ENCODE measurements at places on chromosomes 16 and 17.
A peak's percentile ranks its signal among the peaks of the same experiment; 100 is the strongest.

GRCh38 chr17:74457146-74457819 is 9.2 kb upstream of the CD300A start:
- DNase-seq, result peak; percentile 53

DNA sequence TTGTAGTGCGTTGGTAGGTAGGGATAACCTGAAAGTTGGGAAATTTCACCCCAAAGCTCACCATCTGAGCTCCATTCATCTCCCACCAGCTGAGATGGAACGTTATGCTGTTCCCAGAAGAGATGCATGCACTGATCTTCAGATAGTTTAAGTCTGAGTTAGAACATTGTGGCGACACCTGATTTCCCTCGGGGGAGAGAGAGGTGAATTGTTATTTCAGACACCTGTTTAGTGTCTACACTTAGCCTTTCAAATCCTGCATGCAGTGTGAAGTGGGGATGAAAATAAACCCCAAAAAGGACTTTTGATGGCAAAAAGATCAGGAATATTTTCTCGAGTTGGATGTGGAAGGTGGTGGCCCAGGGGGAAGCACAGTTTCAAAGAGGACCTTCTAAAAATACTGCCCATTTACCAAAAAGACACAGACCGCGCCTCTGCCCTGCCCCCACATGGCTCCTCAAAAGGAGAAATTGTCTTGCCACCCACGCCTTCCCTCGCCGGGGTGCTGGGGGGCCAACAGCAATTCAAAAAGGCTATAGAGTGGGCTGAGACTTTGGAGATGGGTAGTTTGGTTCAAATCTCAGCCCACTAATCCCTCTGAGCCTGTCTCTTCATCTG is 11.4 kb downstream of the CIITA start:
- DNase-seq, result no peak

GRCh38 chr16:50808929-50809538 is 67.1 kb downstream of the CYLD start:
- no peak for DNase-seq

GRCh38 chr17:16448490-16448889 is 33.1 kb downstream of the TRPV2 start:
- no peak for DNase-seq

DNA sequence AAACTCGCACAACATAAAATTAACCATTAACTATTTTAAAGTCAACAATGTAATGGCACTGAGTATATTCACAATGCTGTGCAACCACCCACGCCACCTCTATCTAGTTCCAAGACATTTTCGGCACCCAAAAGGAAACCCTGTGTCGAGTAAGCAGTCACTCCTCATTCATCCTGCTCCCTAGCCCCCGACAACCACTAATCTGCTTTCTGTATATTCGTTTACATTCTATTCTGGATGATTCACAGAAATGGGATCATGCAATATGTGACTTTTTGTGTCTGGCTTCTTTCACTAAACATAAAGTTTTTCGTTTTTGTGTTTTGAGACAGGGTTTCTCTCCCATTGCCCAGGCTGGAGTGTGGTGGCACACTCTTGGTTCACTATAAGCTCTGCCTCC is 42.2 kb upstream of the HAPSTR1 start:
- peak; percentile 17 for DNase-seq

GRCh38 chr17:65609749-65610148 is 48.3 kb upstream of the AXIN2 start:
- no peak for DNase-seq

- DNase-seq, result no peak
Measured at GRCh38 chr16:70660672-70661350, 14.5 kb downstream of the IL34 start.

DNA sequence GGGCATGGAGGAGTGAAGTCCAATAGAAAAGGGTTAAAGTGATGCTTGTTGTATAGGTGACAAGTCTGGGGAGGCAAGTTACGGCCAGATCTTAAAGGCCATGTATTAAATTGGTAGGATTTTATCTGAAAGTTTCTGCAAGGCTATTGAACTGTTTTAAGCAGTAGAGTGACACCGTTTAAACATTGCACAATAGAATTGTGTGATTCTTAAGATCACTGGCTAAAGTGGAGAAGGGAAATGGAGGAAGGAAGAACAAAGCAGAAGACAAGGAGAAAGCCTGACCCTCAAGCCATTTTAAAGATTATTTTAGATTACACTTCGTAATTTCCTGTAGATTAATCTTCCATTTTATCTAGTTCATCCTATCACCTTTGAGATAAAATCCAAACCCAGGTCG is 5.6 kb upstream of the MPHOSPH6 start:
- DNase-seq, result no peak

GRCh38 chr17:80358131-80358530 is 56.8 kb upstream of the ENDOV start:
- DNase-seq, result no peak

DNA sequence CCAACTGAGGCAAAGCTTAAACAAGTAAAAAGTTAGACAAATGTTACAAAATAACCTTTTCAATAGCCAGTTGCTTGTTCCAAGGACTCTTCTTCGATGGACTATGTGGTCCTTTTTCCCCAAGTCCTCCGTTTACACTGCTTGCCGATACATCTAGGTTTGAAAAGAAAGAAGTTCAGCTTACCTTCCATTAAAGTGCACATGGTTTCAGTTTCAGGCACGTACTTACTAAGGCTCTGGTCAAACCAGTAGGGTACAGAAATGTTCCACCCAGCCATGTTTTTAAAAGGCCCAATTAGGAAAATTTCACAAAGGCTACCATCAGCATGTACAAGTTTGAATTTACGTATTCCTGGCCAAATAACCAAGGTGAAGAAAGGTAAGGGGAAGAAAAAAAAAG is 2.1 kb downstream of the SRSF2 start:
- peak; percentile 50 for DNase-seq

All from epithelial cell of esophagus (primary cell).